ENCODE measurements at places on chromosomes 2 and 18.

DNA sequence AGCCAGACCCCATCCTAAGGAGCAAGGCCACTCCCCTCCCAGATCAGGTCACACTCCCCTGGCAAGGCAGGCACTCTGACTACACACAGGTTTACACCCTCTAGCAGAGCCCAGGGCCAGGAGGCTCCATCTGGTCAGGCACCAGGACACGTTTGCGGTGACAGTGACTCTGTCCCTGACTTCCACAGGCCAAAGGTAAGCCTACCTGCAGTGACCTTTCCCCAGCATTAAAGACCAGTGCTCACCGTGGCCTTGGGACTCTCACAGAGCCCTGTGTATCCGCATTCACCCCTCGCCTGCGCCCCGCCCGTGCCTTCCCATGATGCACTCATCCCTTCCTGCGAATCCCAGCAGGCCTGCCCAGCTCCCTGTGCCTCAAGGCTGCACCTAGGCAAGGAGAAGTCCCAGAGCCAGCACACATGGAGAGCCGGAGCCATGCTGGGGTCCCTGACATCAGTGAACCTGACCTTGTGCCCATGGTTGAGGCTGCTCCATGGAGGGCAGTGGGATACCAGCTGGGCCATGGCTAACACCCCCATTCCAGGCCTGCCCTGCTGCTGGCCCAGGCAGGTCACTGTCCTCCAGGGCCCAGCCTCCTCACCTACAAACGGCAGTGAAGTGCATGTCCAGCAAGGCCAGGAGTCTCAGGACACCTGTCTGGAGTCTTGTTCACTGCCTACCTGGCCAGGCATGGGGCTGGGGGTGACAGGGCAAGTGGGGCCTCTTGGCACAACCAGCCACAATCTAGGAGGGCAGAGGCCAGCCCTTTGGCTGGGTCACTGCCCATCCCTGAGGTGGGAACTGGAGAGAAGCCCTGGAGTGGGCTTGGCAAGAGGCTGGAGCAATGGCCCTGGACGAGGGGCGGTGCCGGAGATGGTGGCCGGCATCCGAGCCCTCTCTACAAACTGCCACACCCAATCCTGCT is 3.0 kb downstream of the NEURL3 start:
- DNase-seq = no peak

DNA sequence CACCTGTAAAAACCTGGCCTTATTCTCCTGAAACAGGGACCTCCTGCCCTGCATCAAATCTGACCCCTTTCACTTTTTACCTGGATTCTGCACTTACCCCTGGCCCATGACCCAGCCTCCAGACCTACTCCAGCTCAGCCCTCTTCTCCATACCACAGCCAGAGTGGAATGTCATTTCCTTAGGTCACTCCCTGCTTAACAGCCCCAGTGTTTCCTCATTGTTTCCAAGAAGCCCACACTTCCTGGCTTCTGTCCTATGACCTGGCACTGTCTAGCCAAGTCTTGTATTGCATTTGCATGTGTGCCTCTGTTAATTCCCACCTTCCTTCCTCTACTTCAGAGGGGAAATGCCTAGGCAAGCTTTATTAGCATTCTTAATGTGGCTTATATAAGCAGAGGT is 51.4 kb upstream of the TRIB2 start:
- DNase-seq = no peak

DNA sequence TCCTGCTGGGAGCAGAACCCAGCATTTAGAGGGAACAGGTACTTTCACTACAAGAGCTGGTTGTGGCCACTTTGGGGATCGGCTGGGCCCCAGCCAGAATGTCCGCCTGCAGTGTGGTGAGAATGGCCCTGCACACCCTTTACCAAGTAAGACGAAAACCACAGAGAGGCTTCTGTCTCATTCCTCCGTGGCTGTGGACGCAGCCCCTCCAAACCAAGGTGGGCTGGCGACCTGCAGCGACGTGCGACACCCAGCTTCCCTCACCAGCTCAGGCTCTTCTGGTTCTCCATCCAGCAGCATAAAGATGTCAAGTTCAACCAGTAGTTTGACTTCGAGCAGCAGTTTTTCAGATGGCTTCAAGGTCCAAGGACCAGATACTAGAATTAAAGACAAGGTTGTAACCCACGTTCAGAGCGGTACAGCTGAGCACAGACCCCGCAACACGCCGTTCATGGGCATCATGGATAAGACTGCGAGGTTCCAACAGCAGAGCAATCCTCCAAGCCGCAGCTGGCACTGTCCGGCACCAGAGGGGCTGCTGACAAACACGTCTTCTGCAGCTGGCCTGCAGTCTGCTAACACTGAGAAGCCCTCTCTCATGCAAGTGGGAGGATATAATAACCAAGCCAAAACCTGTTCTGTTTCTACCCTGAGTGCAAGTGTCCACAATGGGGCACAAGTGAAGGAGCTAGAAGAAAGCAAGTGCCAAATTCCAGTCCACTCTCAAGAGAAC is 56.2 kb downstream of the WDSUB1 start:
- DNase-seq = no peak

DNA sequence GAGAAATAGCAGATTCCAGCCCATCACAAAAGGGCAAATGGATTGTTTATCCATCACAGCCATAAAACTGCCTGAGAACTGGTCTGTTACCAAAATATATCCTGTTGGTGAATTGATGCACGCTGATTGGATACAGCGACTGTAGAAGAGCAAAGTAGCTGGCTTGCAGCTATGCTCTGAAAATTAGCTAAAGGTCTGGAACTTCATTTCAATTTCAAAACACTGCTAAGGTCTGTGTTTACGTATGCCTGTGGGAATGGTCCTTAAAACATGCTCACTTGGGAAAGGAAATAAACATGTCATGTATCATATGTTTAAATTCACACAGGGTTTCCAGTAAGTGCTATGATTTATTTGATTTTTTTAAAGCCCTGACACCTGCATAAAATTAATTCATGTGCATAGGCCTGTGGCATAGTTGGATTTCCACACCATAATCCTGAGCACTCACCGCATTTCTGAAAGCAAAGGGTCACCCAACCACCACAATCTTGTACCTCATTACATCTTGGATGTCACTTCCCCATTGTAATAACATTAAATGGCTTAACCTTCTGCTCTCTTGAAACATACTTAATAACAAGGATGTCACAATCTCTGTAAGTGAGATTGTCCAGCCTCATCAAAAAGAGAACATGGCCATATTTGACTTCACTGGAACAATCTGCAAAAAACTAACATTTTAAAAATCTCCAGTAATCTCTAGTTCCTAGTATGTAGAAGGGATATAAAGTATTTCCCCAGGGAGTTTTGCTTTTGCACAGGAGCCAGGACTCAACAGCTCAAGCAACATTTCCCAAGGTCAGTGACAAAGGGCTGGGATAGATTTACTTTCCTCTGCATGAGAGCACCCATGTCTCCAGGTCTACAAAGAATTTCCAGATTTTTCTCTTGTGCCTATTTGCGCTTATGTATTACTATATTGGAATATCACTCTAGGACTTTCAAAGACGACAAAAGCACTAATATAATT is 109.8 kb downstream of the FARSB start:
- DNase-seq = no peak

- DNase-seq = no peak
These were observed 15.3 kb downstream of the TET3 start for GRCh38 chr2:73999881-74000597.

DNA sequence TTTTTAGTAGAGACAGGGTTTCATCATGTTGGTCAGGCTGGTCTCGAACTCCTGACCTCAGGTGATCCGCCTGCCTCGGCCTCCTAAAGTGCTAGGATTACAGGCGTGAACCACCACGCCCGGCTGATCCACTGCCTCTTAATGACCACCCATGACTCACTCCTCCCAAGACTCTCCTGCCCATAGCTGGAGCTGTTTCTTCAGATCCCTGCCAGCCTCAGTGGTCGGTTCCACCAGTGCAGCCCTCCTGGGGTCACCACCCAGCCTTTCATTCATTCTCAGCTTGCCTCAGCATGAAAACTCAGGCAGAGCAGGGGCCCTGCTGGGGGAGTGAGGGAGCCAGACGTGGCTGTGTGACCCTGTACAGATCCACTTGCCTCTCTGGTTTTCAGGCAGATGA is 12.5 kb downstream of the KCNIP3 start:
- no peak for DNase-seq

GRCh38 chr2:144323946-144324345 is 196.0 kb downstream of the ZEB2 start:
- DNase-seq = no peak

DNA sequence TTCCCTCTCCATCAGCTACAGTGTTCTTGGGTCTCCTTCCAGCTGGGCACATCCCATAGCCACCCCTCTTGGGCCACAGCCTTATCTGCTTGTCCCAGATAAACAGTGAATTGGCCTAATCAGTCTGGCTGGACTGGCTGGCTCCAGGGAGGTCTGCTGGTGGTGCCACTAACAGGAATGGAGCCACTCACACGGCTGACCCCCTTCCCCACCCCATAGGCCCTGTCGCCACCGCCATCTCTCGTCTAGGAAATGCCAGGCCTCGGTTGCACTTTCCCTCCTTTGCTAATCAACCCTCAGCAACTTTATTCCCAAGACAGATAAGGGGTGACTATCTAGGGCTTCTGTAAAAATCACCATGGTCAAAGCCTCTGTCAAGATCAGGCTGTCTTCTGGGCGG is 23.0 kb upstream of the TNP1 start:
- DNase-seq = no peak

DNA sequence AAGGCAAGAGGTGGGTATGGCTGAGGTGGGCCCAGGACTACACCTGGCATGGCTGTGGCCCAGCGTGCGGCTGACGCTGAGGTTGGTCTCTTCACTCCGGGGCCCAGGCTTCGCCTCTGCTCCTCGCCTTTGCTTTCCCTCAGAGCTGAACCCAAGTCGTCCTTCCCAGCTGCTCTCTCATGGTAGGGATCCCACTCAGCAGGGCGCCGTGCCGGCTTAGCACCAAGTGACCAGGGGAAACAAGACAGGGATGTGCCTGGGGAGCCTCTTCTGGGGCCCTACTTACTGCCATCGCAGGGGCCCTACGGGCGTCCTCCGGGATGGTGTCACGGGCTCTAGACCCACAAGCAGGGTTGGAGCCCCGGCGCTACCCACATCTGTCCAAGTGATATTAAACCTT is 138.1 kb upstream of the ALKAL2 start:
- DNase-seq = no peak

GRCh38 chr2:151217343-151217742 is 44.3 kb downstream of the RBM43 start:
- no peak for DNase-seq

GRCh38 chr2:3260959-3261358 is 116.7 kb downstream of the EIPR1 start:
- DNase-seq = no peak

- no peak for DNase-seq
These were observed 10.0 kb downstream of the PID1 start for GRCh38 chr2:229261076-229261475.

GRCh38 chr2:139628931-139629330 is 848.7 kb upstream of the NXPH2 start:
- no peak for DNase-seq

DNA sequence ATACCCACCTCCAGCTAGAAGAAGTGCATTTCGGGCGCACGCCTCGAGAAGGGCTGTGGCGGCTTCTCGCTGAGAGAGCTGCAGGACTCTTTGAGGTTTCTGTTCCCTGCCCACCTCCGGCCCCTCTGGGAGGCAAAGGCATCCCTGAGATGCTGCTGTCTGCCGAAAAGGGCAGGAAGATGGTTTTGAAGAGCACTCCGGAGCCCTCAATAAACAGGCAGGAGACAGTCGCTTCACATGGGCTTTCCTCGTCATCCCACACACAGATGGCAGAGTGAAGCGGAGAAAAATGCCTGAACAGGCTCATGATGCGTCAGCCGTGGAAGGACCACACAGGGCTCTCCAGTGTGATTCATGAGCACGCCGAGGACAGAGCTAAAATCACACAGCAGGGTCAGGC is 25.4 kb upstream of the GLI2 start:
- no peak for DNase-seq

DNA sequence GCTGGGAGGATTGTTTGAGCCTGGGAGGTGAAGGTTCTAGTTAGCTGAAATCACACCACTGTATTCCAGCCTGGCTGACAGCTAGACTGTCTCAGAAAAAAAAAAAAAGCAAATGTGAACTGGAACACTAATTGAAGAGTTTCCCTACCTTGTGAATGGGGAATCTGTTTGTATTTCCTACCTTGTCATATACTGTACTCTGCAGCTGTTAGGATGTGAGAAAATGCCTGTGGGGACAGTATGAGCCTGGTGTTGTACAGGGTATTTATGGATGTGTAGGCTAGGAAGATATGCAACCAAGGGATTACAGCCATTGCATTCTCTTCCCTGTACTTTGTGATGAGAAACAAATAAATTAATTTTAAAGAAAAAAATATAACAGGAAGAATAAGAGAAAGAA is 113.3 kb upstream of the FAM117B start:
- no peak for DNase-seq

GRCh38 chr2:65545837-65546805 is 113.7 kb upstream of the SPRED2 start:
- no peak for DNase-seq

DNA sequence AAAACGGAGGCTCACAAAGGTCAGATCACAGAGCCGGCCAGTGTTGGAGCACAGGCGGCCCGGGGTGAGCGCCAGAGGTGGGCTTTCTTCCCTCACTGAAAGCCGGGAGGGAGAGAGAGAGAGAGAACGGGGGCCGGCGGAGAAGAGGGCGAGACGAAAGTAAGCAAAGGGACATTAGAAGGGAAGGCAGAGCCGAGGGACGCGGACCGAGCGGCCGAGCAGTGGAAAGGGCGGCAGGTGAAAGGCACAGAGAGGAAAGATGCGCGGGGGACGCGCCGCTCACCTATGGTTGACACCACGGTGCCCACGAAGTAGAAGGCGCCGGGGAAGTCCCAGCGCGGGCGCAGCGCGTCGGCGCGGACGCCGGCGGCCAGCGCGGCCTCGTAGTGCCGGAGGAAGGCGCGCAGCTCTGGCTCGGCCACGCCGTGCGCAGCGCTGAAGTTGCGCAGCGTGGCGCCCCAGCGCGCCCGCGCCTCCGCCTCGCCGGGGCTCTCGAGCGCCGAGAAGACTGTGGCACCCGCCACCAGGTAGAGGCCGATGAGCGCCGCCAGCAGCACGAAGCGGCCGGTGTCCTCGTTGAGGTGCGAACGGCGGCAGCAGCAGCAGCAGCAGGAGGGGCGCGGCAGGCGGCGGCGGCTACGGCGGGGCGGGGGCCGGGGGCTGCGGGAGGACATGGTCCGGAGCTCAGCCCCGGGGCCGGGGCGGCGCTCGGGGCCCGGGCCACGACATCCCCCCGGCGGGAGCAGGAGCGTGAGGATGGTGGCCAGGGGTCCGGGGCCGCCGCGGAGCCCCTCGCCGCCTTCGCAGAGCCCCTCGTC is 166.9 kb downstream of the MSH2 start:
- DNase-seq = no peak

DNA sequence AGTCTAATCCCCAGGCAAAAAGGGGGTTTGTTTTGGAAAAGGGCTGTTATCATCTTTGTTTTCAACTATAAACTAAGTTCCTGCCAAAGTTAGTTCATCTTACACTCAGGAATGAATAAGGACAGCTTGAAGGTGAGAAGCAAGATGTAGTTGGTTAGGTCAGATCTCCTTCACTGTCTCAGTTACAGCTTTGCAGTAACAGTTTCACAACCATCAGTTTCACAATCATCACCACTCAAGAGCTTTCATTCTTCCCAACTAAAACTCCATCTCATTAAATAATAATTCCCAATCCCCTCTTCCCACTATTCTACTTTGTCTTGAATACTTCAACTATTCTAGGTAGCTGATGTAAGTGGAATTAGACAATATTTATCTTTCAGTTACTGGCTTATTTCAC is 200.9 kb downstream of the NYAP2 start:
- no peak for DNase-seq

All from activated naive CD4-positive, alpha-beta T cell treated with anti-CD3 and anti-CD28 coated beads, Interleukin-2, amount 50 U/mL, for 16 hours (primary cell).